NCI-H1436 treated with DMSO at 0.1 percent for 48 hours (cell line): ENCODE measurements at places on chromosomes 7 and 10.

DNA sequence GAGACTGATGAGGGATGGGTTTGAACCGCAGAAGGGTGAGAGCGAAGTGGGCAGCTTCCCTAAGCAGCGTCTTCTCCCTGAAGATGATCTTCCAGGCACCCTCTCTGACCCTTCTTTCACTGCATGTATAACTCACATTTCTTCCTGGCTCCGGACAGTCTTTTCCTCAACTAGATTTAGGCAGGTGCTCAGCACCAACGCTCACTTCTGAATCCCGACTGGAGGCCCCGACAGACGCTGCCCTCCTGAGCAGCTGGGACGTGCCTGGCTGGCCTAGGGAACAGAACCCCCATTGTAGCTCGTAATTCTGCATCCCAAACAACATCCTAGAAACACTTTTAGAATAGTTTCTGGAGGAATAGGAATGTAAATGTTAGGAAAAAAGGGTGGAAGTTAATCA is 206.6 kb downstream of the DIP2C start:
- no peak for DNase-seq

- no peak for DNase-seq
Measured at GRCh38 chr10:76411729-76412435, 980.5 kb downstream of the LRMDA start.

GRCh38 chr7:69364813-69365643 is 233.2 kb upstream of the AUTS2 start:
- DNase-seq = no peak

- DNase-seq = no peak
Measured at GRCh38 chr7:116524609-116525297, at the start of gene CAV1. Gene CAV1, plus strand, starts transcription at chr7:116525036. Its CDS starts 27 bp downstream, at chr7:116525063.

DNA sequence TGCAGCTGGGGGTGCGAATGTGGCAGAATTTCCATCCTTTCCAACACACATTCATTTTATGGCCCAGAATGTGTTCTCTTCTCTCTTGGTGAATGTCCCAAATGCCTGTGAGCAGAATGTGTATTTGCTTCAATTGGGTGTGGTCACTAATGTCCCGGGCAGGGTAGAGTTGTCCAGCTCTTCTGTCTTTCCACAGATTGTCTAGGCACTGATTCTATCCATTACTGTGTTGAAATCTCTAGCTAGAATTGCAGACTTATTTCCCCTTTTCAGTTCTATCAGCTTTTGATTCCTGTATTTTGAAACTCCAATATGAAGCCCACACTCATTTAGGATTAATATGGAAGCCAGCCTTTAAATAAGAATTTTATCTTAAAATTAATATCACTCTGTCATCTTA is 14.0 kb upstream of the AKR1E2 start:
- no peak for DNase-seq
